ENCODE measurements at places on chromosomes 6 and 20.

GRCh38 chr6:37731888-37732287 is 34.2 kb upstream of the MDGA1 start:
- peak; percentile 54 for DNase-seq

DNA sequence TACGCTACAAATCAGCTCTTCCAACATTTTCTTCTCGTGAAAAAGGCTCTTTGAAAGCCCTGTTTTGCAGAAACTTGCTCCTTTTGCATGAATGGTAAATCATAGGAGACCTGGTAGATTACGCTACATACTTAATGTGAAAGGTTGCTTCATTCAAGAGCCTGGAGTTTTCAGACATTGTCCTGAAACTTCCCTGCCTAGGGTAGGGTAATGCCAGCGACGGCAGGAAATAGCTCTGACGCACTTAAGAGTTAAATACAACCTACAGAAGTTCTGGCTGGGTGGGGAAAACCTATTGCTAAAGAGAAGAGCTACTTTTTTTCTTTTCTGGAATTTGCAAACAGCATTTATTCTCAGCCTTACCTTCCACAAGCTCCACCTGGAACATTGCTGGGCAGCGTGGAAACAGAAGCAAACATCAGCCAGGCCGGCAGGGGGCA is 144.5 kb downstream of the LPA start:
- DNase-seq = no peak

- no peak for DNase-seq
Measured at GRCh38 chr6:12709556-12710232, 6.9 kb upstream of the PHACTR1 start.

DNA sequence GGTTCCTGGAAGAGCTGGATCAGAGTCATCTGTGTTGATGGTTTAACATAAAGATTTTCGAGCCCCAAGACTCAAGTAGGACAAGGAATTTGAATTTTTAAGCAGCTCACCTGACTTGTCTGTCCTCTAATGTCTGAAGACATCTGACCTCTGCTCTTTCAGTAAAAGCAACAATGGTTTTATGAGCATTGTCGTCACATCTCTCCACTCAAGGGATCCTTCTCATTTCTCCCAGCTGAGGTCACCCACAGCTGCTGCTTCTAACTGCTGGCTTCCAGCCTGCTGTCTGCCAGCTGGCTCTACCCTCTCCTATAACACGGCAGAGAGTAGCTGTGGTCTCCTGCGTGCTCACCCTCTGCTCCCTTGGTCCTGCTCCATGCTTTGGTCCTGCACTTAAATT is 24.7 kb upstream of the HDAC2 start:
- no peak for DNase-seq

- no peak for DNase-seq
Measured at GRCh38 chr6:63637865-63638445, 2.4 kb downstream of the PHF3 start.

- DNase-seq = peak; percentile 52
Measured at GRCh38 chr20:17504898-17505635, 26.1 kb downstream of the BFSP1 start.

- no peak for DNase-seq
Measured at GRCh38 chr6:155439376-155439775, 16.3 kb downstream of the NOX3 start.

GRCh38 chr20:36266189-36266588 is 29.9 kb downstream of the AAR2 start:
- DNase-seq = no peak

GRCh38 chr20:4919047-4919704 is 82.1 kb downstream of the SLC23A2 start:
- DNase-seq = no peak

DNA sequence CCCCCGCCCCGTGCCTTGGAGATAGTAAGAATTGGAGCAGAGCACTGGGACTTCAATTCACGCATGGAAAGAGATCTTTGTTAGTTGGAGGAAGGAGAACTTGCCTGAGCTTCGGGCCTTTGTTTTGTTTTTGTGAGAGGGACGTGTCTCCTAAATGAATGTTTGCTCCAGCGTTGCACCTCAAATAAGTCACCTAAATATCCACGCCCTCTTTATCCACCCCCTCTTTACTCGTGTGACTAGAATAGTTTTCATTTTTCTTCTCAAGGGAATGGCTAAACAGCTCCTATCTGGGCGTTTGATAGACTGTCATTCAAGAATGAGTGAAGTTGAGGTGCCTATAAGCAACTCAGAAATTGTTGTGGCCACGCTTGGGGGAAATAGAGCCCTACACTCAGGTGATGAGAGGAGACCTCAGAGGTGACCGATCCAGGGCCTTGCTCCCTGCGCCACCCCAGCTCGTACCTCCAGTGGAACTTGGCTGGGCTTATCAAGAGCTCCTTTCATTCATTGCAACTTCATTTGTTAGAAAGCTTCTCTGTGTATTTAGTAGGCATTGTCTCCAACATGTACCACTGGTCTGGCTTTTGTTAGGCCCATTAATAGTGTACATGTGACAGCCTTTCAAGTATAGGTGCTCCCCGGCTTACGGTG is 861 bp downstream of the PCMTD2 start:
- DNase-seq = no peak

DNA sequence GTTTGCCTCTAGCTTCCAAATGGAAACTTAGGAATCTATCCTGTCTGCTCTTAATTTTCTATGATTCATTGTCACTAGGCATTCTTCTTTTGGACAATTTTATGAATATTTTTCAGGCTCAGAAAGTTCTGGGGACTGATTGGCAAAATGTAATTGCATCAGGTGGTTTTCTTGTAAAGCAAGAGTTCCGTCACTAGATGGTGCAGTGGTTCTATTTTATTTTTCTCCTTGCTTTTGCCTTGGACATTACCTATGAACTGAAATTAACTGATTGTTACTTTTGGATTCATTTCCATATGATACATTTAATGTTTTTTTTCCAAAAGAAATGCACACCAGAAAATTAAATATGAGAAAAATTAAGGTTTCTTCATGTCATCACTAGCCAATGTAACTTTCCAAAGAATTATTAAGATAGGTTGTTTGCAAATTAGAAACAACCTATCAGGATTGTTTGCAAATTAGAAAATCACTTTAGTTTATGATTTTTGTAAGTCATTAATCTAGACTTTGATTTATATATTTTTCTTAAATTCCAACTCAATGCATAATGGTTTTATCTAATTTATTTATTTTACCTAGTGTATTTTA is 48.0 kb downstream of the TMEM170B start:
- DNase-seq = no peak

GRCh38 chr6:20817806-20818320 is 283.6 kb downstream of the CDKAL1 start:
- DNase-seq = no peak

GRCh38 chr6:110693296-110693695 is 122.0 kb downstream of the CDK19 start:
- DNase-seq = no peak

GRCh38 chr6:41940759-41941279 is 789 bp downstream of the CCND3 start:
- peak; percentile 59 for DNase-seq

GRCh38 chr20:17990278-17990972 is 21.6 kb downstream of the MGME1 start:
- no peak for DNase-seq

- no peak for DNase-seq
Measured at GRCh38 chr6:89777455-89777854, 42.1 kb downstream of the MDN1 start.

- DNase-seq = peak; percentile 9
Measured at GRCh38 chr6:33118525-33119123, 42.8 kb downstream of the HLA-DPB1 start.

DNA sequence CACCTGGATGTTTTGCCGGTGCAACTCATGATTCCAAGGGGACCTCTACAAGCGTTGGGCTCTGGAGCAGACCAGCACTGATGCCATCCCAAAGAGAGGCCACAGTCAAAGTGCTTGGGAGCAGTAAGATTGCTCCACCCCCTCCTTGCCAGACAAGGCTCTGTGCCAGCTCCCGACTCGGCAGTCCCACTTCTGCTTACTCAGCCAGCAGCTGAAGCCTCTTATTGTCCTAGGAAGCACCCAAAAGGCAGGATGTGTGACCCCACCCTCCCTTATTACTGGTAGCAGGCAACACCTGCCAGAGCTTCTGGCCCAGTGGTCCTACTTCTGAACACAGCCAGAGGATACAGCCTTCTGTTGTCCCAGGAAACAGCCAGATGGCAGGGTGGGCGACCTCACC is 614.2 kb downstream of the TENT5A start:
- no peak for DNase-seq

DNA sequence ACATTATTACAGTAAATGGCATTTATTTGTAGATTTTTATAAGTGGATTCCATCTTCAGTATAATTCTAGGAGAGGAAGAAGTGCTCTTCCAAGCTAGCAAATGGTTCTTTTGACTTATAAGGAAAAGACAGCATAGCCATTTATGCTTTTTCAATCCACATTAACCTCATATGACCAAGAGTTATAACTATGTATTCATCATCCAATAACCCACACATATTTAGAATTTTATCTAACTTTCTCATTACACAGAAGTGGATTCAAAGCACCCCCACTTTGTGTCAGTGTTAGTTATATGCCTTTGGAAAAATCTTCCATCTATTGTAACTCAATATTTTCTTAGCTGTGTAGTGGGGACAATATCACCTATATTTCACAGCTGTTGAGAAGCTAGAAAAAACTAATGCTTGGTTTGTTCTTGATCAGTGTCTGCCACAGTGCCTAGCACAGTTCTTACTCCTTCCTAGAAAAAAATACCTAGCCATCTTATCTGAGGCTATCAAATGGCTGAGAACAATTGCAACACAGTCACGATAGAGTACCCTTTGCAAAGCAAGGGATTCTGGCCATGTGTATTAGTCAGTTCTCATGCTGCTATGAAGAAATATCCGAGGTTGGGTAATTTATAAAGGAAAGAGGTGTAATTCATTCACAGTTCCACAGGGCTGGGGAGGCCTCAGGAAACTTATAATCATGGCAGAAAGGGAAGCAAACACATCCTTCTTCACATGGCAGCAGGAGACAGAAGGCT is 986.3 kb downstream of the TFAP2A start:
- DNase-seq = no peak

GRCh38 chr6:108948181-108948661 is 100.0 kb downstream of the ARMC2 start:
- no peak for DNase-seq

- no peak for DNase-seq
Measured at GRCh38 chr20:48019940-48020339, 234.7 kb upstream of the SULF2 start.

DNA sequence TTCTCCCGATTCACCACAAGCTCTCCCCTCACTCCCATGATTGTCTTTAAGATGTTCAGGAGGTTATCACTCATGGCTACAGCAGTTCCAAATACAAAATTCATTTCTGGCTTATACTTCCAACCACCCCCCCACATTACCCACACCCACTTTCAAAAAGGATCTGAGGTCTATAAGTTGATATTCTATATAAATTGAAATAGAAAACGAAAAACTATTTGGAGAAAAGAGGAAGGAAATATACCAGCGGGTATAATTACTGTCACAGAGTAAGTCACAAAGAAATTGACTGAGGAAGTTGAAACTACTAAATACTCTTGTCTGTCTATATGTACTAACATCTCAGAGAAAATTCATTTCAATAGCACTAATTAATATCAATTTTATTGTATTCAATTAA is 112.7 kb upstream of the TNFAIP3 start:
- DNase-seq = no peak

GRCh38 chr6:166408936-166409755 is 26.4 kb upstream of the MPC1 start:
- no peak for DNase-seq

DNA sequence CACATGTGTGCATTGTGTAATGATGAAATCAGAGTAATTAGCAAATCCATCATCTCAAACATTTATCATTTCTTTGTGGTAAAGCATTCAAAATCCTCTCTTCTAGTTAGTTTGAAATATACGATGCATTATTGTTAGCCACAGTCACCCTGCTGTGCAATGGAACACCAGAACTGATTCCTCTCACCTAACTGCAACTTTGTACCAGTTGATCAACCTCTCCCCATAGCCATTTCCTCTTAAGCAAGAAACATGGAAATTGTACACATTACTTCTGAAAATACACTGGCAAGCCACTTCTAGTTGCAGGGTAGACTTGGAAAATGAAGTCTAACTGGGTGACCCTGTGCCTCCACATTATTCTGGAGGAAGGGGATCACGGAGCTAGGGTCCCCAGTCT is 58.1 kb upstream of the ESR1 start:
- DNase-seq = no peak

DNA sequence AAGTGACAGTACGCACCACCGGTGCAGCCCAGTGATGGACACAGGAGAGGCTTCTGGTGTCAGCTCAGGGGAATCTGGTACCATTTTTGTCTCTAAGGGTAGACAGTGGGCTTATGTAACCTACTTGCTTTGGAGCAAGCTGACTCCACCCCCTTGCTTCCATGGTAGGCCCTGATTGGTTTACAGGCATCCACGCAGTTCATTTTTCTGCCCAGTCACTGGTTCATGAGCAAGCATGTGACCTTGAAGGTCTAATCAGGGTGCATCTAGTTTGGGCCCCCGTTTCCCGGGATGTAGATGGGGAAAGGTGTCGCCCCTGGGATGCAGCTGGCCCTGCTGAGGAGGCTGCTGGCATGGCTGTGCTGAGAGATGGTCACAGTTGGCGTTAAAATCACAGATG is 244.8 kb upstream of the KCNG1 start:
- no peak for DNase-seq

DNA sequence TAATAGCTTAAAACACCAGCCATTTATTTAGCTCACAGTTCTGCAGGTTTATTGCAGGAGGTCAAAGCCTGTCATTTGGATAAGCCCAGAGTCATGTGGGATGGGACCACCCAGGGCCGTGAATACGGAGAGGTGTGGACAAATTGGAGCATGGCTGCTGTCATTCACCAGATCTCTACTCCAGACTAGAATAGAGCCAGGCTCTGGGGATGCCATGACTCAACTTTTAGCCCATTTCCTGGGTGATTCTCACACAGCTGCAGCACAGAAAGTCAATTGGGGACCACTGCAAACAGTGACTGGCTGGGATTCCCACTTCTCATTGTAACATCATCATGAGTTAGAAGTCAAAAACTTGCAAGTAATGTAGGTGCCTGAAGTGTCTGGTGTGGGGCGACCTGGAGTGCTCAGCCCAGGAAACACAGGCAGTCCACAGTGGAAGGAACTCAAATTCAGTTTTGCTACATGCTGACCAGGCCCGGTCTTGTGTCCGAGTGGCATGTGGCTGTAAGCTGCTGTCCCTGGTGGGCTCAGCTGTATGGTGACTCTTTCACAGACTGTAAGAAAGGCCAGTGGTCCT is 174.3 kb downstream of the SCP2D1 start:
- no peak for DNase-seq
